SK-N-DZ (cell line): ENCODE measurements at places on chromosomes 1 and 21.

DNA sequence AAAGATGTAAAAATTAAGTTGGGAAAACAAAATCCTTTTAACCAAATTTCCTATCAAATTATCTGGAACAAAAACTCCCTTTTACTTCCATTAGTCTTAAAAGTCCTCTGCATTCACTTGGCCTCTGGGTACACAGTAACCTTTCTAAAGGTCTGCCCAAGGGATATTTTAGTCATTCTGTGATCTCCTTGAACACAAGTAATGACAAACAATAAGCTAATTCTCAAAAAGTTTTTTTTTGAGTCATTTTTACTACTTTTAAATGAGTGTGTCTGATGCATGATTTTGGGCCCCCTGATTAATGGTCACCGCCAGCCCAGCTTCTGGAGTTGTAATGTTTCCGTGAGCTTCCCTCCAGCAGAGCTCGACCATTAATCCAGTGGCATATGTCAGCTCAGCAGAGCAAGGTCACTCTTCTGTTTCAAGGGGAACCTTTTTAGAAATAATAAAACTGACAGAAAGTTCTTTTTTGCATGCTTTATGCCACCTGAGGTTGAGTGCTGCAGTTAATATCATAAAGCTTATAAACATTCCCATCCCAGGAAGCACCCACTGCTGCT is 14.3 kb downstream of the SAMSN1 start:
- DNase-seq: no peak

- DNase-seq: no peak
These were observed 47.7 kb downstream of the PARP1 start for GRCh38 chr1:226360106-226360746.

DNA sequence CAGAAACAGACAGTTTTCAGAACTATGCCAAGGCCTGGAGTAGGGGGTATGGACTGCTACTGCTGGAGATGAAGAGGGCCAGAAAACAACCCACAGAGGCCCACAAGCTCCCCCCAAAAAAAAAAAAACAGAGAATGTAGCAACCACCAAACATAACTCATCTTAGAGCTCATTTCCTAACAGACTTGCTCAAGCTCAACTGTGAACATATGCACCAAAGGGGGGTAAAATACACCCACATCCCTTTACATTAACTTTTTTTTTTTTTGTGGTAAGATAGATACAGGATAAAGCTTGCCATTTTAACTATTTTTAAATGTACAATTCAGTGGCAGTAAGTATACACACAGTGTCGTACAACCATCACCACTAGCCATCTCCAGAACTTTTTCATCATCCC is 36.0 kb downstream of the SEC16B start:
- no peak for DNase-seq

DNA sequence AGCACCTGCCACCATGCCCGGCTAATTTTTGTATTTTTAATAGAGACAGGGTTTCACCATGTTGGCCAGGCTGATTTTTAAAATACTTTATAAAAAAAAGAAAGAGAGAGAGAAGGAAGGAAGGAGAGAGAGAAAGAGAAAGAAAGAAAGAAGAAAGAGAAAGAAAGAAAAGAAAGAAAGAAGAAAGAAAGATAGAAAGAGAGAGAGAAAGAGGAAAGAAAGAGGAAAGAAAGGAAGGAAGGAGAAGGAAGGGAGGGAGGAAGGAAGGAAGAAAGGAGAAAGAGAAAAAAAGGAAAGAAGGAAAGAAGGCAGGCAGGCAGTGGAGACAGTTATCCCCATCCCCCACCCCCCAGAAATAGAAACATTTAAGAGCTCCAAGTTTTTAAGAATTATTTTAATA is 69.9 kb downstream of the TOMM20 start:
- no peak for DNase-seq

DNA sequence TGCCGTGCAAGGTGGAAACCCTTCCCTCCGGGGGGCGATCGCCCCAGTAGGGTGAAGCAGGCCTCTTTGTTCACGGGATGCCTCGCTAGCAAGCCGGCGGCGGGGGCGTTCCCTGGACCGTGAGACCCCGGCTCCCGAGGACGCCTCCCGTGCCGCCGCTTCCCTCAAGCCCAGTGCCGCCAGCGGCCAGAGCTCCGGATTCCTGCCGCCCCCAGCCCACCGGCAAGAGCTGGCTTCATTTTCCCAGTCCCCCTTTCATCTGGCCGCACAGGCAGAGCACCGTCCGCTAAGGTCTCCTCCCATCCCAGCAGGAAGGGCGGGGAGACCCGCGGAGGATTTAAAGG is 16.3 kb downstream of the IER5 start:
- peak; percentile 59 for DNase-seq

GRCh38 chr1:64915381-64916274 is 50.7 kb downstream of the JAK1 start:
- DNase-seq: peak; percentile 54

GRCh38 chr1:114274621-114275317 is 121.1 kb upstream of the SYT6 start:
- no peak for DNase-seq

DNA sequence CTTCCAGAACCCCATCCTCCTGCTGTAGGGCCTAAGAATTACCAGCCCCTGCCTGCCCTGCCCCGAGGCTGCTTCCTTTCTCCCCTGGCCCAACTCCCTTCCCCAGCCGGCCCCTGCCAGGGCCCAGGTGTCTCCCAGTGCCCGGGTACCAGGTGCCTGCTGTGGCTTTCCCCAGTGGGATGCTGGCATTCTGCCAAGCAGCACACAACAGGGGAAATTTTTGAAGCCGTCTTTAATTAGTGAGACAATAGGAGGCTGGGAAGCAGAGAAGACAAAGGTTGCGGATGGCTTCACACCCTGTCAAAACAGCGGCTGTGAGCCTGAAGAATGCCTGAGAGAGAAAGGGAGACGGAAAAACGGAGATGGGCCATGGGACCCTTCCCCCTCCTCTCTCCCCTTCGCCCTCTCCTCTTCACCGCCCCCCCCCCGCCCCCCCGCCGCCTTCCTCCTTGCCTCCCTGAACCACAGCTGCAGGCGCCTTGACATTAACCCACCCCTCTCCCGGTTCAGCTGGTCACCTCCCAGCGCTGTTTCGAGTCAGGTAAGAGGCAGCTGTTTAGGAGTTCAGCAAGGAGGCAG is 33.6 kb downstream of the LRRN2 start:
- no peak for DNase-seq
